ENCODE measurements at places on chromosomes 16 and 17.

DNA sequence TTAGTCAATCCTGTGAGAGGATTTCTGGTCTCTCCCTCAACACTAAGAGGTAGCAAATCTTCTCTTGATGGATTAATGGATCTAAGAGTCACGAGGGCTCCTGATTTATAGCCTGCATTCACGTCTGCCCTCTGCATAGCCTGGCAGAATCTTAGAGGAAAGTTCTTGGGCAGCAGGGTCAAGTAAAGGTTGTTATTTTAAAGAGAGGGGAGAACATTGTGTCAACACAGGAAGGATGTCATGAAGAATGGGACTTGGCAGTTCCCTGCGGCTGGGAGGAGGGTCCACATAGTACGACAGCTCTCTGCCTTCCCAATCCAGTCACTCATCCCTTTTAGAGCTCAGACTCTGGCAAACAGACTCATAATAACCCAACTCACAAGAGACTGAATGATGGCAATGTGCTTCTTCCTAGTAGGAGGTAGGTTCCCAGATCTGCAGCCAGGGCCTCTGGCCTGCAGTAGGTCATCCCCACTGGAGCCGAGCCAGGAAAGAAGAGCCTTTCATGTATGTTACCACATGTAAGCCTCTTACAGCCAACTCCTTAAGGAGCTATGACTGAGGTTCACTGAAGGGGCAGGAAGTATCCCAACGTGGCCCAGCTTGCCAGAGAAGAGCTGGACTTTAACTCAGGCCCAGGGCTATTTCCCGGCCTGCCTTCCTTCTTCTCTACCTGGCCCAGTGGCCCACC lies 25.4 kb upstream of the RPTOR start:
- DNase-seq = no peak

GRCh38 chr17:38874505-38875400 lies 4.9 kb downstream of the LASP1 start:
- DNase-seq = no peak

- DNase-seq = no peak
These were observed 81.1 kb downstream of the MSI2 start for GRCh38 chr17:57337390-57337789.

- DNase-seq = peak; percentile 86
These were observed 10.9 kb upstream of the CES4A start for GRCh38 chr16:66977341-66978113.

- DNase-seq = no peak
These were observed 50.9 kb upstream of the MTSS2 start for GRCh38 chr16:70736465-70737376.

- DNase-seq = no peak
These were observed 337.7 kb downstream of the TOX3 start for GRCh38 chr16:52209227-52209626.

DNA sequence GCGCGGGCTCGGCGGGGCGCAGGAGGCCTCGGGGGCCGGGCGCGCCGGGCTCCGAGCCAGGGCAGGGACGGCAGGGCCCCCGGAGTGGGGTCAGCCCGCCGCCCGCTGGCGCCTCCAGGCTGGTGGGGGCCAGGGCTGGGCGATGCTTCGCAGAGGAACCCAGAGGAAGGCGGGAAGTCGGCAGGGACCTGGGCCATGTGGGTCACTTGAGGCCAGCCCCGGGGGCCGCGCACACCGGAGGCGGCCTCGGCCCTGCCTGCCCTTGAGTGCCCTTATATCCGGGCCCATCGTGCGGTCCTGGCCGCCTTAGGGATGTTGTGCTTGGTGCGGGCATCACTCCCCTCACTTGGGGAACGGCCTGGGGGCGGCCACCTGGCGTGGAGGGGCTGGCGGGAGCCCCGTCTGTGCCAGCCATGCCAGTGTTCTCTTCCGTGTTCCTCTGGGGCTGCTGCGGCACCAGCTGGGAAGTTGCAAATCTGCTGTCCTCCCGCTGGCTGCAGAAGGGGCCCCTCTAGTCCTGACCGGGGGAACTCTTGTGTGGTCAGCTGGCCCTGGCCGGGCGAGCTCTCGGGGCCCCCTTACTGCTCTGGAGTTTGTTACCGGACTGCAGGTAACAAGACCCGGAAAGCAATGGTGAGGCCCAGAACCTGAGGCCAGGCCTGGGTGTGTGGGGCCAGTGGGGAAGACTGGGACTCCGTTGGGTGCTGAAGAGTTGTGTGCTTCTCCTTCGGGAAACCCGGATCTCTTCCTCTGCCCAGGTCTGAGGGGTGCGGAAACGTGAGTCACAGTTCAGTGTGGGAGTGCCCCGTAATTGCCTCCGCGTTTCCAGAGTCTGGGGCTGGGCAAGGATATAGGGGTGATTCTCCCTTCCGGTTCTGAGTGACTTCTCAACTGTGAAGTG lies 849 bp downstream of the CAPN15 start:
- DNase-seq = no peak

GRCh38 chr17:66990047-66990446 lies 25.5 kb downstream of the CACNG4 start:
- no peak for DNase-seq

DNA sequence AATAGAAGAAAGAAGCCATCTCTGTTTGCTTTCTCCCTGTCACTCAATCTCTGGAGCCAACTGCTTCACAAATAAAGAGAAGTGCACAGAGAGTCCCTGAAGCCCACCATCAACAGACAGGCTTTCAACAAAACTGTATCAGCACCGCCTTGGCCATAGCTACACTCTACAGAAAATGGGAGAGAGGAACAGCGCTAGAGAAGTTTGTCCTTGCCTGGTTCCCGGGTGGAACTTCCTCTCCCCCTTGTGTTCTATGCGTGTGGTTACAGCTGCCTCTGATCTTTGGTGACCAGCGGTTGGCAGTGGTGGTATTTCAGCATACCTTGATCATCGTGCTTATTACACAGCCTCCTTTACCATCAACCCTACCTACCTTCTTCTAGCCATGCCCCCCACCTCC lies 91.4 kb upstream of the CCL2 start:
- DNase-seq = peak; percentile 46

- DNase-seq = no peak
These were observed 23.7 kb upstream of the FAAP100 start for GRCh38 chr17:81575836-81576235.

- peak; percentile 50 for DNase-seq
These were observed 11.1 kb downstream of the NLRC5 start for GRCh38 chr16:57000271-57001025.

DNA sequence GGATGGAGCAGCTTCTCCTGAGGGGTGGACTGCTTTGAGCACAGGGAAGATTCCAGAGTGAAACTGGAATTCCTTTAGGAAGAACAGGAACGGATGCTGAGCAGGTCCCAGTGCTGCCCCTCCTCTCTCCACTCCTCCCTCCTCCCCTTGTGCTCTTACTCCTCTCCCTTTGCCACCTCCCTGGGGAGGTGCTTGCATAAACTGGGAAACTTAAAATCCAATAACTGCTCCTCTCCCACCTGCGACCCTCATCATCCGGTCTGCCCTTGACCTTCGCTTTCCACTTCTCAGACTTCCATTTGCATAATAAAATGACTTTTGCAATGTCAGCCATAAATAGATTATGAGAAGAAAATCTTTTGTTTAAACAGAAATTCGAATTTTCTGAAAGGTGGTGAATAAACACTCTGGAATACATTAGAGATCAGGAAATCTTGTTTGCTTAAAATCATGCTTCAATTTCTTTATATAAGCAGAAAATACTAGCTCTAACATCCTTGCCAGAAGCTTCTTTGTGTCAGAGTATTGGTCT lies 23.7 kb downstream of the HSBP1 start:
- no peak for DNase-seq

DNA sequence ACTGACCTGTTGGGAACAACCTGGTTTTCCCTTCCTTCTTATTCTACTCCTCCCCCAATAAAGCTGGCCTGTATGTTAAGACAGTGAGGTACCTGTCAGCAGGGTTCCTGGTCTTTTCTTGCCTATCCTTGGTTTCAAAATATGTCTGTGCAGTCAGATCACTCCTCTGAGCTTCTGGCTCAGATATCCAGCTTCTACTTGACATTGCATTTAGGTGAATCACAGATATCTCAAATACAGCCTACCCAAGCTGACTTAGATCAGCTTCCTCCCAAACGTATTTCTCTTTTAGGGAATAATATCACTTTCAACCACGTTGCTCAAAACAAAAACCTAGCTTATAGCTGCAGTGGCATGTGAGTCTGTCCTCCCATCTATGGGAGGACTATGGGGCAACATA lies 48.7 kb downstream of the TEX14 start:
- peak; percentile 76 for DNase-seq

- DNase-seq = no peak
These were observed 2.8 kb downstream of the ATXN1L start for GRCh38 chr16:71848622-71849021.

DNA sequence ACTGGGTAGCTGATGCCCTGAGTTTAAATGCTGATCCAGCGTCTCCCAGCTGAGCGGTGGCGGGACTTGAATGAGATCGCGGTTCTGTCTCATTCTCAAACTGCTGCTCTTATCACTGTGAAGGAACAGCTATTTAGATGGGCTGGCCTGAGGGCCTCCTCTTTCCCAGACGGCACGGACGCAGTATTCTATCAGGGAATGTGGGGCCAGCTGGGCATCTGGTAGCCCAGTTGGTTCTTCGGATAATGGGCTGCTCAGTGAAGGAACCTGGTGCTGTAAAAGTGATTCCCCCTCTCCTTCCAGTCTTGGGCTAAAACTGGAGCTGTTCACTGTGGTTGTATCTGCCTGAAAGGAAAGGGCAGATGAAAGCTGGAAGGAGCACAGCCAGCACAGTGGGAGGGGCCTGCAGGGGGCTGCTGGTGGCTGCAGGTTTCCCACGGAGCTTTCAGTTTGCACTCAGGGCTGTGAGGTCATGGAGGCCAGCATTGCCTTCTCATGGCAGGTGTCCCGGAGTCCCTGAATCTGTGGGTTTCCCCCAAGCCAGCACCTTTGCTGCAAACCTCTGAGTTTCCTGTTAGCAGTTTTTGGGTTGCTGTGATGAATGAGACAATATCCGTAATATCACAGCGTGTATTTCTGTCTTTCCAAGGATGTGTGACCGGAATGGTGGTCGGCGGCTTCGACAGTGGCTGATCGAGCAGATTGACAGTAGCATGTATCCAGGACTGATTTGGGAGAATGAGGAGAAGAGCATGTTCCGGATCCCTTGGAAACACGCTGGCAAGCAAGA lies 3.6 kb downstream of the IRF8 start:
- no peak for DNase-seq
